ENCODE measurements at places on chromosomes 7 and 10.

DNA sequence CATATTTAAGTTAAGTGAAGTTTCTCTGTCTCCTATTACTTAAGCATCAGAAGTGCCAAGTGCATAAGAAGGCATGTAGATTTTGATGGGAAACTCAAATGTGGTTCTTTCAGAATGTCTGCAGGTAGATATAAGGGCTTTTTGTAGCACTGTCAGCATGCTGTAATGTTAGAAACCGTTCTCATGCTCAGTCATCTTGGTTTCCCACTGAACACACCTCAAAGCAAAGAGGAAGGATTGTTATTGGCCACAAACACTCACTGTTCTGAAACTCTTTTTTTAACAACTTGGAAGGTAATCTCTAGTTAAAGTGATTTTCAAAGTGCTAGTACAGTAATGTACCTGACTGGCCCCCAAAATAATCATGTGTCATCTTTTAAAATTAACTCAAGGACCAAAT is 126.0 kb downstream of the AASS start:
- DNase-seq, result no peak

DNA sequence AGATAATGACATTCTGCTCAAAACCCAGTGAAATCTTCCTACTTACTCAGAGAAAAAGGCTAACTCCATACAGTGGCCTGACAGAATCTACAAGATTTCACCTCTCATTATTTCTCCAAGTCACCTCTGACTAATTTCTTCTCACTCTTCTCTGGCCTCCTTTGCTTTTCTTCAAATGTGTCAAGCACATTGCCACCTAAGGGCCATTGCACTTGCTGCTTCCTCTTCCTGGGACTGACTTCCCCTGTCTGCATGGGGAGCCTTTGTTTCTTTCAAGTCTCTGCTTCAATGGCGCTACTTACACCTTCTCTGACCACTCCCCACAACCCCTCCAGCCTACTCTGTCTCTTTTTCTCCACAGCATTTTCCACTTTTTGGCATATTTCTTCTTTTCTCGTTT is 36.0 kb downstream of the PRTFDC1 start:
- DNase-seq, result no peak

DNA sequence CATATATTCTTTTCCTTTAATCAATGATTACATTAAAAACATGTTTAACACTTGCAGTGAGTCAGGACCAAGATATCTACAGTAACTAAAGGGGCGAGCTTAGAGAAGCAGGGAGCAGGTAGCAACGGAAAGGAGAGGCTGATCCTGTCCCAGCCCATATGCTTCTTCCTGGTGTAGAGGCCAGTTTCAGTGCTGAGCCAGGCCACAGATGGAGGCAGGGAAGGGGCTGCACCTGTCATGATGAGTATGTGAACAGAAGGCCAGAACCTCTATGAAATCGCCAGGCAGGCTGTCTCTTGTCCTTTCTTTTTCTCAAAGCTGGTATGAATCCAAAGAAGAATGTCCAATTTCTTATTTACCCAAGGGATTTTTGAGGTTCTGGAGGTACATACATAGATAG is 16.3 kb downstream of the REEP3 start:
- no peak for DNase-seq

GRCh38 chr10:102998399-102998907 is 80.4 kb downstream of the CNNM2 start:
- no peak for DNase-seq

DNA sequence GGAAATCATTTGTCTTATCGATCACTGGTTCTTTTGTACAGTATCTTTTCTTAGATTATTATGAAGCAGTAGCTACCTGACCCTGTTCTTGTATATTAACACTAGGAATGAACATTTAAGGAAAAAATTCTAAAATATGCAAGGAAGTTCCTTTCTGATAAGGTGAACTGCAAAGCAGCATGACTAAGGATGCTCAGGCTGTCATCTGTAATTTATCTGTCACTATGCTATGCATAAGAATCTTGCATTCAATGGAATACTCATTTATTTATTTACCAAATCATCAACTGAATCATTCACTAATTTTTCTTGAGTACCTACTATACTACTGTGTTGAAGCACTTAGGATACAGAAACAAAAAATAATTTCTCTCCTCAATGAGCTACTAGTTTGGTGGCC is 5.8 kb downstream of the GSDME start:
- DNase-seq, result no peak
